ENCODE measurements at places on chromosomes 4 and X.
A peak's percentile ranks its signal among the peaks of the same experiment; 100 is the strongest.

DNA sequence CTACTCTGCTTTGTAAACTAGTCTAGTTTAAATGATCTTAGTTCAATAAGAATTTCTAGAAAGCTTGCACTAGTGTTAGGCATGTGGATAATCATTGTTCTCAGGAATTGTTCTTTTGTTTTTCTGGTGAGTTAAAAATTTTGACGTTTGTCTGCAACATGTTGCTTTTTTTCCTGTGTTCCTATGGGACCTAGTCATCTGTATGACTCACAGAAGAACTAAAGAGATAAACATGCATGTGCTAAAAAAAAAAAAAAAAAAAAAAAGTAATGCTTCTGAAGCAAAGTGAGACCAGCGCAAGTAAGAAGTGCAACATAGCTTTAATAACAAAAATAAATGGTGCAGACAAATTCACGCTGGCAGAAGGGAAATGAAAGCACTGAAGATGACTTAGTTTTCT, 471.2 kb downstream of the IQCM start:
- DNase-seq = no peak

- no peak for DNase-seq
These were observed 278.5 kb upstream of the EMCN start for GRCh38 chr4:100796332-100796731.

- no peak for DNase-seq
These were observed 330.9 kb downstream of the BCOR start for GRCh38 chrX:39766855-39767254.

- no peak for DNase-seq
These were observed 113.6 kb downstream of the KDR start for GRCh38 chr4:55011761-55012160.

GRCh38 chr4:98642991-98643426, 15.4 kb downstream of the TSPAN5 start:
- peak; percentile 51 for DNase-seq

GRCh38 chrX:153569475-153569874, 29.5 kb downstream of the CCNQ start:
- DNase-seq = no peak

DNA sequence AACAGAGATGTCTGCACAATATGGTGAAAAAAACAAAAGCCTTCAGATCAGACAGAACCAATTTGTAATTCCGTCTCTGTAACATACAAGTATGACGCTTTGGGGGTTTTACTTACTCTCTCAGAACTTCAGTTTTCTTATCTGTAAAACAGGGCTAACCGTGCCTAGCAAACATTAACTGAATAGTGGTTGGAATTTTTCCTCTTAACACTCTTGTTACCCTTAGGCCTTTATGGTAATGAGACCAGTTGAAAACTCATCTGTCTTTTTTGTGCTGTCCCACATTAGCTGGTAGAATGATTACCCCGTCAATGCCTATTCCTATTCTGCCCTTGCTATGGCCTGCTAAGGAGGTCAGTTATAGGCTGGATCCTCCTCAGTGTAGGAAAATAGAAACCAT, 4.5 kb upstream of the MYOZ2 start:
- DNase-seq = no peak

GRCh38 chr4:77158487-77158861, 1.5 kb downstream of the CCNG2 start:
- DNase-seq = no peak

GRCh38 chrX:48467281-48467761, 2.7 kb downstream of the SLC38A5 start:
- no peak for DNase-seq

- DNase-seq = no peak
These were observed 25.5 kb downstream of the GPRASP3 start for GRCh38 chrX:102745857-102746584.

DNA sequence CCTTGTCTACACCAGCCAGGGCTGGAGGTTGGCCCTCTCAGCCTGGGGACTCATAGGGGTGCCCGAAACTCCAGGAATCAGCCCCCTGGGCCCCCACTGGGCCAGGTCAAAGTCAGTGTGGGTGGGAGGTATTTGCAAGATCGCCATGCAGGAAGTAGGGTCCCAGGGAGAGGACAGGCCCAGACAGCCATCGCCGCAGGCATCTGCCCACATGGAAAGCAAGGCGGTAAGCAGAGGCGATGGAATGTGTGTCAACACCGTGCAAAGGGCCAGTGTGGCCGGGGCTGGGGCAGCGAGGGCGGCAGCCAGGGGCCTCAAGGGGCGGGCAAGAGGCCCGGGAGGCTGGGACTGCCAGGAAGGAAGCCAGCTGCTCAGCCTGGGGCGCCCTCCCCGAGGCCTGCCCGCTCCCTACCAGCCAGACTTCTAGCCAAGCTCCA, 19.3 kb upstream of the DUSP9 start:
- DNase-seq = no peak

DNA sequence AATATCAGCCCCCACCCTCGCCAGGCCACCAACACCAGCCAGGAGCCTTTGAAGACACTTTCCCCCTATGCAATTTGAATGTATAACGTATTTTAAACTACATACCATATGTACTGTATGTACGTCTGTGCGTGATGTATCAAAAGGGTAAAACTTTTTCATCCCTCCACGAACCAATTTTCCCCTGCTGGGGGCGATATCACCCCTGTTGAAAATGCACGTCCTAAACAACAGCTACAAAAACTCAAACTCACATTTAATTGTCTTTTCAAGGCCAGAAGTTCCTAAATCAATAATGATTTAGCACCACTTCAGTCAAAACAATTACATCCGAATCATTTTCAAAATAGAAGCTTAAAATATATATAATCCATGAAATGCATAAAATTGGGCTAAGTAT, 1.4 kb downstream of the VEGFD start:
- no peak for DNase-seq

DNA sequence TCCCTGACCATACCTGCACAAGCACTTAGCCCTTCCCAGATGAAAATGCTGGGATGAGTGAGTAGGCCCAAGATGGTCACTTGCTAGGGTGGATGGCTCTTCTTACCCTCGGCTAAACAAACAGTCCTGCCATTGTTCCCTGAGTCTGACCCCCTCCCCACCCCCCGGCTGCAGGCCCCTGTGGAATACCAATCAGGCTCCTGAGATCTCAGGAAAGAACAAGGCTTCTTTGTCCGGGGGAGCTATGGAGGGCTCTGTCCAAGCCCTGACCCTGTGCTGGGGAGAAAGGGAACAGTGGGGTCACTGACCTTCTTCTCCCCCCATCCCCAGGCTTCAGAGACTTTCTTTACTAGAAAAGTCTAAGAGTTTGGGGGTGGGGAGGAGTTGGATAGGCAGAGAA, 6.0 kb downstream of the PLP1 start:
- DNase-seq = no peak

- DNase-seq = no peak
These were observed 2.2 kb upstream of the SRD5A3 start for GRCh38 chr4:55343887-55344286.

- no peak for DNase-seq
These were observed 20.5 kb upstream of the ENPP6 start for GRCh38 chr4:184238072-184238745.

DNA sequence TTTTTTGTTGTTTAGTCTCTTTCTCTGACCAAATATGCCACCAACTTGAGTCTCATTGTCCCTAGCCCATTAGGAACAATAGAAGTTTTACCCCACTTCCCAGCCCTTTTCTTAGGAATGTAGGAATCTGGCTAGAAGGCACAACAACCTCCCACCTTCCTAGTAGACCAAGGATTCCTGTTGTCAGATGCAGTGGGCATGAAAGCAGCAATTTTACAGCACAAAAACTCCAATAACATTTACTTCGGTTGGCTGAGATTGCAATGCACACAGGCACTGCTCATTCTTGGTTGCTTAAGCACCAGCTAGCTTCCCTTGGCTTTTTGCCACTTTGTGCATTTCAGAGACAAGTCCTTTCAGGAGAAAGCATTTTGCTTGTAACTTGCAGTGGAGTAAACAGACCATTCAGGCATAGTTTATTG, 312.8 kb downstream of the TENM3 start:
- no peak for DNase-seq

GRCh38 chr4:79147251-79147650, 178.6 kb downstream of the NAA11 start:
- DNase-seq = no peak

- no peak for DNase-seq
These were observed 60.4 kb downstream of the SUPT20HL2 start for GRCh38 chrX:24253469-24253868.

DNA sequence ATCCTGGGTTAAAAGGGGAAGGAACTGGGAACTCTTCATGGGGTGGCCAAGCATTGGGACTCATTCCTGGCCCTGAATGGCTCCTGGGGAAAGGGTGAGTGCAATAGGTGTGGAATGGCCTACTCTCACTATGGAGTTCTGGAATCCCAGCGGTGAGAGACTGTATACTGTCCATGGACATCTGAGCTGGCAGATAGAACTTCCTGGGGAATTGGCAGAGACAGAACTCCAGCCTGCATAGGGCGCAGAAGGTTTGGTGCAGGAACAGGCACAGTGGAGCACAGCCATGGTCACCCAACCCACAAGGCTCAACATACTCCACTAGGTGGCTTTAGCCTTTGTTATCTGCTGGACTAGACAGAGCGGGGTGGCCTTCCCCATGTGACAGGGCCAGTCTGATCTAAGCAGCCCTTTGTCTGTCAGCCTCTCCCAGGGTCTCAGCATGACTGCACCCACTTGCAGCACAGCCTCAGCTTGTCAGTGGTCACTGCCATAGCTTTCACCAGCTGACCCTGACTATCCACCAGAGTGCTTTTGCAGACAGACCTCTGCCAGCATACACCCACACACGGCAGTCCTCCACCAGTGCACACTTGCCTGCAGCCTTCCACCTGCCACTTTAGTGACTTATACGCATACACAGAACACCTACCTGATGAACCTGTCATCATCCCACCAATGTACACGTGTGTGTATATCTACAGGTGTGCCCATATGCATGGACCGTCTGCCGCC, 48.4 kb downstream of the TECRL start:
- DNase-seq = no peak

Measured in activated CD4-positive, alpha-beta T cell treated with anti-CD3 and anti-CD28 coated beads, Interleukin-2, amount 50 U/mL, for 16 hours (primary cell).